Body of pancreas (tissue), 4 donors: ENCODE measurements at places on chromosomes 4 and X. TPM values are rescaled to one million over a fixed set of nuclear protein-coding genes. Genes with fewer than 3 reads are reported as not detected.

DNA sequence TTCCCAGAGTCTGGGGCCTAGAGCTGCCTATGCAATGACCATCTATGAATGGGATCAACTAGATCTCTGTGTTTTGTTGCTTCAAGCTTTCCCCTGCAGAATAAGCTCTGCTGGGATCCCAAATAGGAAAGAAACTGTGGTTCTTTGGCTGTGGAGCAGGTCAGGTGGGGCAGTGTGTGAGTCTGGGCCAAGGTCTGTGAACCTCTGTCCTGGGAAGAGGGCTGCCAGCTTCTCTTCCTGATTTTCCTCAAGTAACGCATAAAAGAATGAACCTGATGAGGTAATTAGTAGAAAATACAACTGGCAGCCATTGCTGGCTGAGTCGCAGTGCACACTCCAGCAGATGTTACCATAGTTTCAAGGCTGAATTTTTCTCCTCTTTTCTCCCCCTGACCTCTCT, 4.6 kb upstream of the PIN4 start:
- no peak overlapping the region for H3K4me3 ChIP-seq
- H3K27me3 ChIP-seq = no peaks in the 10 kb centered on the region
- no peak for DNase-seq
- no peaks in the 10 kb centered on the region for H3K4me1 ChIP-seq

- H3K36me3 ChIP-seq = no peaks in the 10 kb centered on the region
- H3K4me1 ChIP-seq = no peaks in the 10 kb centered on the region
- no peak overlapping the region for H3K27ac ChIP-seq
- no peaks in the 10 kb centered on the region for H3K27me3 ChIP-seq
Measured at GRCh38 chr4:105458001-105458400, 15.9 kb downstream of the PPA2 start.

- no peak for DNase-seq
- no peaks in the 10 kb centered on the region for H3K36me3 ChIP-seq
- H3K4me1 ChIP-seq = no peaks in the 10 kb centered on the region
- H3K4me3 ChIP-seq = no peak overlapping the region
- H3K27ac ChIP-seq = no peak overlapping the region
- H3K27me3 ChIP-seq = no peaks in the 10 kb centered on the region
Measured at GRCh38 chr4:21885241-21885640, 63.3 kb downstream of the KCNIP4 start.

The NELFA gene
- 19.7 TPM for total RNA-seq

GRCh38 chrX:110056419-110056818, 53.5 kb downstream of the TMEM164 start:
- no peak for DNase-seq
- H3K27me3 ChIP-seq = no peaks in the 10 kb centered on the region
- H3K4me1 ChIP-seq = peaks cover 5% of the 10 kb centered on the region
- no peaks in the 10 kb centered on the region for H3K36me3 ChIP-seq

DNA sequence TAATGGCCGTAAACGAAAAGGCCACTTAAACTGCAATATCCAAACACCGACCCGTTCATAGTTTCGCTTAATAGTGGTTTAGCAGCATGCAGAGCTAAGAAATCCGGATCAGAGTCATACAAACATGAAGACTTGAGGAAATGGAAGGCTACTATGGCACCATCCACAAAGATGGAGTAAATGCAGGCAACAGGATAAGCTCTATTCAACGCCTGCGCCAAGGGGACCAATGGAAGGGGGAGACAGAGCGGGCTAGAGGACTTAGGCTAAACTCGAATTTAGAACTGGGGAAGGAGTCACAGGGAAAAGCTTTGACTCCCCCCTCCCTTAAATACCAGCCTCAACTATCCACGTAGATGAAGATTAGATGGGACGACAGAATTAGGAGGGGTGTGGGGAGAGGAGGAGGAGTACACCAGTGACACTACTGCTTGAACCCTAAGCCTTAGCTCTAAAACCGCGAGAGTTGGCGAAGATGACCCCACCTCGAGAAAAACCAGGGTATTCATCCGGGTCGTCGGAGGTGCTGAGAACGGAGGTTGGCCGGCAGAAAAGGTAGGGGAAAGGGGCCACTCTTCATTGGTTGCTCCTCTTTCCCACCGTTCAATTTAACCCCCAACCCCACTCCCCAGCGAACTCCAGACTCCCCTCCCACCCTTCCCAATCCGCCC, 3.5 kb downstream of the HUWE1 start:
- H3K27me3 ChIP-seq = no peaks in the 10 kb centered on the region
- H3K36me3 ChIP-seq = no peaks in the 10 kb centered on the region
- peak overlapping the region; percentile 27 for H3K4me3 ChIP-seq
- H3K27ac ChIP-seq = peak overlapping the region; percentile 94
- DNase-seq = peak; percentile 28

GRCh38 chr4:158871335-158871724, 102.5 kb downstream of the FNIP2 start:
- H3K4me1 ChIP-seq = peaks cover 24% of the 10 kb centered on the region
- no peak overlapping the region for H3K27ac ChIP-seq
- H3K27me3 ChIP-seq = no peaks in the 10 kb centered on the region
- no peak for DNase-seq
- H3K36me3 ChIP-seq = peaks cover 14% of the 10 kb centered on the region
- no peak overlapping the region for H3K4me3 ChIP-seq

GRCh38 chr4:180028682-180029081, 2214.5 kb upstream of the TENM3 start:
- DNase-seq = peak; percentile 37
- H3K27me3 ChIP-seq = no peaks in the 10 kb centered on the region
- no peaks in the 10 kb centered on the region for H3K36me3 ChIP-seq
- no peaks in the 10 kb centered on the region for H3K4me1 ChIP-seq
- no peak overlapping the region for H3K27ac ChIP-seq

- H3K36me3 ChIP-seq = no peaks in the 10 kb centered on the region
- no peaks in the 10 kb centered on the region for H3K4me1 ChIP-seq
- H3K4me3 ChIP-seq = no peak overlapping the region
- peak; percentile 37 for DNase-seq
- no peak overlapping the region for H3K27ac ChIP-seq
Measured at GRCh38 chrX:71652405-71652804, 14.9 kb upstream of the LOC101059915 start.

The SYNPO2 gene
- total RNA-seq = 7.6 TPM

- no peaks in the 10 kb centered on the region for H3K36me3 ChIP-seq
- no peak overlapping the region for H3K27ac ChIP-seq
- no peaks in the 10 kb centered on the region for H3K27me3 ChIP-seq
- H3K4me3 ChIP-seq = no peak overlapping the region
Measured at GRCh38 chrX:130916636-130917422, 13.8 kb upstream of the ENOX2 start.

The SPANXB1 gene
- not detected for total RNA-seq

The CSAG1 gene
- total RNA-seq = not detected

The TLR10 gene
- total RNA-seq = not detected

GRCh38 chr4:6029254-6029653, 11.0 kb upstream of the C4orf50 start:
- H3K36me3 ChIP-seq = no peaks in the 10 kb centered on the region
- H3K27me3 ChIP-seq = no peaks in the 10 kb centered on the region
- H3K4me1 ChIP-seq = no peaks in the 10 kb centered on the region
- H3K4me3 ChIP-seq = no peak overlapping the region
- no peak overlapping the region for H3K27ac ChIP-seq

DNA sequence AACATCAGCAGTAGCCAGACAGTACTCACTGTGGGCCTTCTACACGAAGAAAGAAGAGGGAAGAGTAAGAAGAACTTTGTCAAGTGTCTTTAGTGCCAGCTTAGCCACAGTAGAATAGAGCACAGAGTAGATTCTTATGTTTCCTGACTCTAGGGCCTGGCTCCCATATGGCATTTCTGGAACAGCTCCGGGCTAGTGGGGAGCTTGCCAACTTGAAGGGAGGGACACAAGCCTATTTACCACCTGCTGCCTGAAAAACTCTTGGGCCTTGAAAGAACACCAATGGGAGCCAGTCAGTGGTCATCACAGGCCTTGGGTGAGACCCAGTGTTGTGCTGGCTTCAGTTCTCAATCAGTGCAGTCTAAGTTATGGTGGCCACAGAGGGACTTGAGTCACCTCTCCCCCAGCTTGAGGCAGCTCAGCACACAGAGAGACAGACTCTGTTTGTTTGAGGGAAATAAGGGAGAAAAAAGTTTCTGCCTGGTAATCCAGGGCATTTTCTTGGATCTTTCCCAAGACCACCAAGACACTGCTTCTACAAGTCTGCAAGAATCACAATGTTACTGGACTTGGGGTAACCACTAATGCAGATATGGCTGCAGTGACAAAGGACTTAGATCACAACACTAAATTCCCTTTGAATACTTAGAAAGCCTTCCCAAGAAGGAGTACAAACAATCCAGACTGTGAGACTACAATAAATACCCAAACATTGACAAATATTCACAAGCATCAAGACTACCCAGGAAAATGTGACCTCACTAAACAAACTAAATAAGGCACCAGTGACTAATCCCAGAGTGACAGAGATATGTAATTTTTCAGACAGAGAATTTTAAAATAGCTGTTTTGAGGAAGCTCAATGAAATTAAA, 261.0 kb upstream of the NDST3 start:
- H3K4me3 ChIP-seq = no peak overlapping the region
- no peak overlapping the region for H3K27ac ChIP-seq
- H3K27me3 ChIP-seq = no peaks in the 10 kb centered on the region
- no peaks in the 10 kb centered on the region for H3K36me3 ChIP-seq
- no peak for DNase-seq

GRCh38 chr4:9877123-9877522, 95.7 kb downstream of the DRD5 start:
- H3K27ac ChIP-seq = no peak overlapping the region
- H3K36me3 ChIP-seq = no peaks in the 10 kb centered on the region
- H3K4me1 ChIP-seq = no peaks in the 10 kb centered on the region
- H3K27me3 ChIP-seq = no peaks in the 10 kb centered on the region
- no peak for DNase-seq

The BMP3 gene
- 0.26 TPM for total RNA-seq

DNA sequence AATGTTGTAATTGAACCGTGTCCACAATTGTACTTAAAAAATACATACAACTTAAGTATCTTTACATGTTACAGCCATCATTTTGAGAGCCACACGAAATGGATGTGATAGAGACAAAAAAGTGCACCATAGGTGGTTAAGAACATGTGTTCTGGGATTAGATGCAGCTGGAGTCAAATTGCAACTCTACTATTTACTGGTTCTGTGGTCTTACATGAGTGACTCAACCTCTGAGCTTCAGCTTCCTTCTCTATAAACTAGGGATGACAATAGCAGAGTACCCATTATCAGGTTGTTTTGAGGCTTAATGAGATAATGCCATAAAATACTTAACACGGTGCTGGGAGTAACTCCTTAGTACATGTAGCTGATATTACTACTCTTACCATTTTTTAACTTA, 130.4 kb downstream of the IDS start:
- no peaks in the 10 kb centered on the region for H3K4me1 ChIP-seq
- H3K27ac ChIP-seq = no peak overlapping the region
- no peaks in the 10 kb centered on the region for H3K27me3 ChIP-seq
- H3K36me3 ChIP-seq = no peaks in the 10 kb centered on the region
- H3K4me3 ChIP-seq = no peak overlapping the region
- no peak for DNase-seq

DNA sequence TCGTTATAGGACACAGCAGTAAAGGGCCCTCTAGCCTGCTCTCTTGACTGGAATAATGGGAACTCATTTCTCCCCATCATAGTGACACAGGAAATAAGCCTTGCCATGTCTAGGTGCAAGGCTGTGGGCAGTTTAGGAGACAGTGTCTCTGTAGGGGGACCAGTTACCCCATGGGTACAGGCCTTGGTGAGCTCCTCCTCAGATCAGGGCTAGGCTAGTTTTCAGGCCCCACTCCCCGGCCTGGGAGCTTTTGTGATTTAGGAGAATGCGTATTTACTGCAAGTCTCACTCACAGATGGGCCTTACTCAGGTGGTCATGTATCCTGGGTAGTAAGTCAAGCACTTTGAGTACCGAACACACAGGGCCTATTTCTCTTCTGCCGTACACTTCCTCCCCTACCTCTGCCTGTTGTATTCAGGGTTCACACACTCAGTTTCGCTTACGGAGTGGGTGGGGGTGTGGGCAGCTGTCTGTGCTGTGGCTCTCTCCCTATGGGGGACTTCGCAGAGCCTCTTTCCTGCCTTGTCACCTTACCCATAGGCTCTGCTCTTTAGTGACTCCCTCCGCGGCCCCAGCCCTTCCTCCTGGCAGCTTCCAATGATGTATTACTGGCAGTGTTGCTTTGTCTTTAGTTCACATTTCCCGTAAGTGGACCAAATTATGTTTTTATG, 34.2 kb downstream of the FAM193A start:
- H3K27ac ChIP-seq = no peak overlapping the region
- H3K4me3 ChIP-seq = no peak overlapping the region
- H3K27me3 ChIP-seq = no peaks in the 10 kb centered on the region
- H3K36me3 ChIP-seq = no peaks in the 10 kb centered on the region

DNA sequence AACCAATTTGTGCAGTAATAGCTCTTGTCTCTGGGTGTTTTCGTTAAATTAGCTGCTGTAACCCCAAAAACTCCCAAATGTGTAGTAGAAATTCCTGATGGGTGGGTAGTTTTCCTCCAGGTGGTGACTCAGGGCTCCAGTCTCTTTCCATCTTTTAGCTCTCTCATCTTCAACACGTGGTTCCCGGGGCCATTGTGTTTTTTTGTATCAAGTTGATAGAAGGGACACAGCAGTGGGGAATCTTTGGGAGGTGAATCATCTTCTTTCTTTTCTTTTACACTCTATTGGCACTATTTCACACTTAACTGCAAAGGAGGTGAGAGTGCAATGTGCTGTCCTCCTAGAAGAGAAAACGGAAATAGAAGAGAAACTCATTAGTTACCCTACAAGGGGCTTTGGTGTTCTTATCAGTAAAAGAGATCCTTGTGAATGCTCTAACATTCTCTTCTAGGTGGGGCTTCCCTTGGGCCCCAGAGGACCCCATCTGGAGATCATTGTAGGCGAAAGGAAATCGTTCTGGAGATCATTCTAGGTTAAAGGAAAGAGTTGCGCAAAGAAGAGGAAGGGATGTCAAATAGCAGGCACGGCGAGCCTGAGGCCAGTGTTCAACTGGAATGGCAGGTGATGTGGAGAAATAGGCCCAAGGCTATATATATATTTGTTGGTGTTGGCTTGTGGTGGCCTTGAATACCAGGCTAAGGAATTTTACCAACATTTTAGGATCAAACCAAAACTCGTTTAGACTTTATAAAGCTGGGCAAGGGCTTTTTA, 68.2 kb upstream of the ACSL1 start:
- H3K4me3 ChIP-seq = no peak overlapping the region
- H3K36me3 ChIP-seq = no peaks in the 10 kb centered on the region
- no peak overlapping the region for H3K27ac ChIP-seq
- no peaks in the 10 kb centered on the region for H3K27me3 ChIP-seq

The PABPC1L2A gene
- total RNA-seq = not detected

DNA sequence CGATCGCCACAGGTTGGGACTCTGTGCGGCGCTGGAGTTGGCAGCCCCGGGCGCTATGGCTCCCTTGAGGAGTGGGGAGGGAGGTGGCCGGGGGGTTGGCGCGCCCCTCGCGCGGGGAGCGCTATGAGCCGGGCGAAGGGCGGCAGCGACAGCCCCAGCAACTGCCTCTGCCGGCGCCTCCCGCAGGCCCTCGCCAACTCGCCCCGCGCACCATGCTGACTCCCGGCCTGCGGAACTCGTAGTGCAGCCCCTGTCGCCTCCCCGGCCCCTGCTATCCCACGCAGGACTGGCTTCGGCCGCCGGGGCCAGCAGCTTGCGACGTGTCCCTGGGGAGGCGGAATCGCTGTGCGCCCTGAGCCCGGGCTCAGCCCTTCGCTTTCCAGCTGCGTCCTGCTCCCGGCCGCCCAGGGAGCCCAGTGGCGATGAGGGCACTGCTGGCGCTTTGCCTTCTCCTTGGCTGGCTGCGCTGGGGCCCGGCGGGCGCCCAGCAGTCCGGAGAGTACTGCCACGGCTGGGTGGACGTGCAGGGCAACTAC, 415 bp downstream of the SHISA3 start:
- peaks cover 36% of the 10 kb centered on the region for H3K4me1 ChIP-seq
- DNase-seq = peak; percentile 26
- H3K36me3 ChIP-seq = no peaks in the 10 kb centered on the region
- H3K4me3 ChIP-seq = no peak overlapping the region
- H3K27ac ChIP-seq = no peak overlapping the region
- H3K27me3 ChIP-seq = no peaks in the 10 kb centered on the region
